T-cell (primary cell): ENCODE measurements at places on chromosomes 16 and 17.

GRCh38 chr16:15398618-15399316, 3.2 kb downstream of the MPV17L start:
- no peak for DNase-seq

DNA sequence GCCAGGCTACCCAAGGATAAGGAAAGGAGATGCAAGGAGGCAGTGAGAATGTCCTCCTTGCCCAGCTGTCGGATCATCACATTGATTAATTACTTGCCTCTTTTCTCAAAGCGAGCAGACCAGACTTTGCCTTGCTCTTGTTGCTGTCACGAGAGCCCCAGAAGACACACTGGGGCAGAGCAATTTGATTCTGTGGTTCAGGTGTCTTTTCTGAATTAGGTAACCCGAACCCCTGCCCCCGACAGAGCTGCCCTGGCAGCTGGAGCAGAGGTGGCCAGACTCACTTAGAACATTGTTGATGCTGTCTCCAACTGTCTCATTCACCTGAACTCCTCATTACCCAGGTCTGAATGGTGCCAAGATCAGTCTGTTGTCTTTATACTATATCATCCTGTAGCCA, 34.3 kb downstream of the VAT1L start:
- DNase-seq: no peak

DNA sequence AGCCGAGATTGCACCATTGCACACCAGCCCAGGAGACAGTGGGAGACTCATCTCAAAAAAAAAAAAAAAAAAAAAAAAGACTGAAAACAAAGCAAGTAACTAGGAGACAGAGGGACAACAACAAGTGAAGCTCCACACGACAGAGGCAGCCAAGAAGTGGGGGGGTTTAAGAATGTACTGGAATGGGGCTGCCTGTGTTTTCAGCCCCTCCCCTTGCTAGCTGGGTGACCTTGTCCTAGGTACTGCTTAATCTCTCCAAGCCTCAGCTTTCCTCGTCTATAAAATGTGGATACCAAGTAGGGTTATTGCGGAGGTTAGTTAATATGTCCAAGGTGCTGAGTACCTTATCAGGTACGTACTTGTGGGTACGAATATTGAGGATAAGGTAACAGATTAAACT, 163.8 kb upstream of the CACNG5 start:
- no peak for DNase-seq

GRCh38 chr16:65739518-65739917, 617.7 kb upstream of the CDH11 start:
- no peak for DNase-seq

DNA sequence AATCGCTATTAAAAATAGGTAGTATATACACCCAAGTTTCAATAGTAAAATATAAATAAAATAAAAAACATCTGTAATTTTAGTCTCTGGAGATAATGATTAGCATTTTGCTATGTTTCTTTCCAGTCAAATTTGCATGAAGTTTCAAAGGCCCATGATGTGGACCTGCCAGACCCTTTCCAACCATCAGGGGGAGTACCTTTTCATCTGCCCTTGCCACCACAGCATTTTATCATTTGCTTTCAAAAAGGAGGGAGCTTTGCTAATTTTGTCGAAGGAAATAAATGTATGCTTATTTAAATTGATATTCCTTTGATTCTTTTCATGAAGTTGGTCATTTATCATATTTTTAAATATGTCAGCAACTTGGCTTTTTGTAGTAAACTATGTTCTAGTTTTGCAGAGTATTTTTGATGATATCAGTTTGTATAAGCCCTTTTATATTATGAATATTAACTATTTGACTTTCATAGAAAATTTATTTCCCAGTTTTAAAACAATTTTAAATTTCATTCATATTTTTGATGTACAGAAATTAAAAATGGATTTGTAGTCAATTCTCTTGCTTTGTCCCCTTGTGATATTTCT, 115.2 kb upstream of the NETO2 start:
- DNase-seq: no peak

GRCh38 chr16:47387026-47387734, 73.7 kb downstream of the ITFG1 start:
- DNase-seq: no peak

DNA sequence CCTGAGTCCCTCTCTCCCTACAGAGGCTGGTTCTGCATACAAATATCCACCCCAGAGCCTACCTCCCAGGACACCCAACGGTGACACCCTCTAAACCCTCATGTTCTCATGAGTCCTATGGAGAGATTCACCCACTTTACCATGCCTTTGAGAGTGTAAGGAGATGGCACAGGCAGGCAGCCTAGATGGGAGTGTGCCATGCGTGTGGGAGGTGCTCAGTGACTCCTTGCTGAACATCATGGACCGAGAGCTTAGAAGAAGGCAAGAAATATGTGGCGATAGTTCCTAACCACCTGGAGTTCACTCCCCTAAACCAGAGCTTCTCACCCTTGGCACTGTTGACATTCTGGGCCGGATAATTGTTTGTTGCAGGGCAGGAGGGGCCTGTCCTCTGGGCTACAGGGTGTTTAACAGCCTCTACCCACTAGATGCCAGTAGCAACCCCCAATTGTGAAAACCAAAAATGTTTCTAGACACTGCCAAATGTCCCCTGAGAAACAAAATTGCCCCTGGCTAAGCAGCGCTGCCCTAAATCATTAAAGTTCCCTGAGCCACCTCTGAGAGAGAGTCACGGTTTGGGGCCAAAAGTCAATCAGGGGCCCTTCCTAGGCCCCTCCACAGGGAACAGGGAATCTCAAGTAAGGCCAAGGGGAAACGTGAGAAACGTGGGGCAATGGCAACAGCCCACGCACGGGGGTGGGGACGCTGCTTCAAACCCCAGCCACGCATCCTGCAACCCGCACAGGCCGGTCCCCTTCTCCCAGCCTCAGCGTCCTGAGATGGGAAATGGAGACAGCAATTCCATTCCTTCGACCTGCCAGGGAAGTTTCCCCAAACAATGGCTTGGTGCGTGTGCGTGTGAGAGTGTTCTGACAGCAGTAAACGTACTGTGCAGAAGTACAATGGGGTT, 66.8 kb downstream of the C16orf78 start:
- peak; percentile 25 for DNase-seq

DNA sequence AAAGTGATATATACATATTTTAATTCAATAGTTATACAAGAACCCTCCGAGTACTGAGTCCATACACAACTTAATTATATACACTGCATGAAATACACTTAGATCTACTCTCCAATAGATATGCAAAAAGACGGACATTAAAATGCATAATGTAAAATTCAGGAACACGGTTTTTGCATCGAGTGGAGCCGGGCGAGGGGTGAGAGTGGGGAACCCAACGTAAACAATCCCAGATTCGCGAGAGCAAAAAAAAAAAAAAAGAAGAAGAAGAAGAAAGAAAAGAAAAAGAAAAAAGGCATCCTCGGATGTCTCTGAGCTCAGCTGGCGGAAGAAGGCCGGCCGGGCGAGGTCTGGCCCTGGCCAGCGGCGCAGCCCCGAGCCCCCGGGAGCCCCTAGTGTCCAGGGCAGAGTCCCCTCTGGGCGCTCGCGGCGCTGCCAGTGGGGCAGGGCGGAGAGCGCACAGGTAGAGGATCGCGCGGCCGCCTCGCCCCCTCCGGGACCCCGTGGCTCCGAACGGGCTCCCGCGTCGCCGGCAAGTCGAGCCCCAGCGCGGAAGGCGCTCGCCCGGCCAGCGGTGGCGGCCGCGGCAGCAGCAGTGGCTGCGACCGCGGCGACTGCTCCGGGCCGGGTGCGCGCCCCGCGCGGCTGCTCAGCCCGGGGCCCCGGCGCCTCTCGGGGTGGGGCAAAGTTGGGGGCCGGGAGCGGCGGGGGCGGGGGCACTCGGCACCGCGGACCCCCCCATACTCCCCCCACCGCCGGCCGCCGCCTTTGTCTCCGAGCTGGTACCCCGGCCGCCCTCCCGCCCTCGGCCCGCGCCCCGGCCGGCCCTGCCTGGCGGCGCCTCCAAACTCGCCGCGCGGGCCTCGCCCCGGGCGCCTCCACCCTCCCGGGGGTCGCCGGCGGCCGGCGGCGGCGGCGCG, 9.6 kb upstream of the ZFHX3 start:
- no peak for DNase-seq

DNA sequence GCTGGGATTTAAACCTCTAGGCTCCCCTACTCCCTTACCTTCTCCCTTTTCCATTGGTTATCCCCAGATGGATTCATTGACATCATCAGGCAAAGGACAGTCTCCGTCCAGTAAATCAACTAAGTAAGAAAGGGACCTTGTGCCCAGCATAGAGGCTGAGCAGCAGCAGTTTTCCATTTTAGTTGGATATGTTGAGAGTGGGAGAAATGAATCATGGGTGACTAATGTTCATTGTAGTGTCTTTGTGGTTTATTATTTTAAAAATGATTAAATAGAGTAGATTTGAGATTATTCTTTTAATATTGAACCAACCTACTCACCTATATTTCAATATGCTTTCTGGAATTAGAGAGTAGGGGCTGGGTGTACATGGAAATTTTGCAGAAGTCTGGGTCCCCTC, 99.4 kb upstream of the CACNG3 start:
- DNase-seq: no peak

- no peak for DNase-seq
Observed at GRCh38 chr16:79051313-79051712, 549.2 kb downstream of the MAF start.

DNA sequence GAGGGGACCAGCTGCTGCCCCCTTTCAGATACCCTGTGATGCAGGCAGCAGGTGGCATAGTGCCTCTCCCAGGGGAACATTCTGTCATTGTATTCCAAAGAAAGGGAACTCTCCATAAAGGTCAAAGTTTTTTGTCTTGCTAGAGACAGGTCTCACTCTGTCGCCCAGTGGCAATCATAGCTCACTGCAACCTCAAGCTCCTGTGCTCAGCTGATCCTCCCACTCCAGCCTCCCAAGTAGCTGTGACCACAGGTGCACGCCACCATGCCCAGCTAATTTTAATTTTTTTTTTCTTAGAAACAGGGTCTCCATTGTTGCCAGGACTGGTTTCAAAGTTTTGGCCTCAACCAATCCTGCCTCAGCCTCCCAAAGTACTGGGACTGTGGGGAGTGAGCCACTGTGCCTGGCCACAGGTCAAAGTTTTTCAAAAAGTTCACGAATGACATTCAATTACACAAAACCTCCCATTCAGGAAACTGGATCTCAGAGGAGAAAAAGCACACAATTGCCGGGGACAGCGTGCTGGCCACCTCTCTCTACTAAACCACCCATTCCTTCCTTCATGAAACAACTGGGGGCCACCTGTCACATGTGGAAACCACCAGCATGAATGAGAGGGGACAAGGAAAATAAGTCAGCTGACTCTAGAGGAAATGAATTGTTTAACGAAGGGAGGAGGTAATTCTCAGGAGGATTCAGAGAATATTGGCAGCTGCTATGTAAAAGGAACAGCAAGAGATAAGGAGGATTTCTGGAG, 80.0 kb downstream of the MARCHF10 start:
- no peak for DNase-seq
